GM04503 (cell line): ENCODE measurements at places on chromosomes 12 and 14.

GRCh38 chr14:52327374-52328226, 13.5 kb downstream of the PTGER2 start:
- DNase-seq: no peak

DNA sequence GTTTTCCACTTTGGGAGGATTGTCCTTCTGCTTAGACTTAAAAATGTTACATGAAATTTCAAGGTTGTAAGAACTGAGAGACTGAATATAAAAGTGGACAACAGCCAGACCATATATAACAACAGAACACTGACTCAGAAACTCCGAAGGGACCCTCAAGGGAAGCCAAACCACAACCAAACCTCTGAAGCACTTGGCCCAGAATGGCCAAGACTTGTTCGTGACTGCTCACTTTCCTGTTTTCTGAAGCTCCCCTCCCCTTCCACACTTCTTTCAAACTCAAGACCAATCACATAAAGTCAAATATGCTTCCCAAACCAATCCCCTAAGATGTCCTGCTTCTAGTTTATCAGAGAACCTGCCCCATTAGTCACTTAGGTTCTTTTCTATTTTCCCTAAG, 13.7 kb downstream of the OR6J1 start:
- DNase-seq: peak; percentile 55

DNA sequence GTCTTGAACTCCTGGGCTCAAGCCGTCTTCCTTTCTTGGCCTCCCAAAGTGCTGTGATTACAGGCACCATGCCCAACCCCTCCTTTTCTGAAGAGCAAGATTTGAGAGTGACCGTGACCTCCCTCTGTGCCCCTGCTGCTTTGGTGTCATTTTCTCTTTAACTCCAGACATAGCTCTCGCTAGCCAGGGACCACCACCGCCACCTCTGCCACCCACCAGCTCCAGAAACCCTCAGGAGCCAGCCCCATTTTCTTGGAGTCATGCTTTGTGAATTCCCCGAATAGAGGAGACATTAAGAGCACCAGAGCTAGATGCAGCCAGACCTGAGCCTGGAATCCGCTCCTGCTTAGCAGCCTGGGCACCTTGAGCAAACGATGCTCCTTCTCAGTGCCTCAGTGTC, 18.2 kb downstream of the SDSL start:
- no peak for DNase-seq

- no peak for DNase-seq
Measured at GRCh38 chr12:79688376-79689060, 2.2 kb downstream of the PAWR start.

- peak; percentile 31 for DNase-seq
Measured at GRCh38 chr12:104049278-104049902, 597 bp downstream of the GLT8D2 start.

GRCh38 chr12:76183459-76184186, 99.1 kb upstream of the NAP1L1 start:
- DNase-seq: peak; percentile 88

- DNase-seq: no peak
Measured at GRCh38 chr14:100683578-100683977, 43.1 kb upstream of the DLK1 start.
